HT-29 (cell line): ENCODE measurements at places on chromosomes 2 and 18. TPM values are rescaled to one million over a fixed set of nuclear protein-coding genes. Genes with fewer than 3 reads are reported as not detected.

The G6PC2 gene
- total RNA-seq, result not detected in 2 replicates

- peak; percentile 33 for DNase-seq
Measured at GRCh38 chr2:25252291-25253152, 84.1 kb upstream of the POMC start.

DNA sequence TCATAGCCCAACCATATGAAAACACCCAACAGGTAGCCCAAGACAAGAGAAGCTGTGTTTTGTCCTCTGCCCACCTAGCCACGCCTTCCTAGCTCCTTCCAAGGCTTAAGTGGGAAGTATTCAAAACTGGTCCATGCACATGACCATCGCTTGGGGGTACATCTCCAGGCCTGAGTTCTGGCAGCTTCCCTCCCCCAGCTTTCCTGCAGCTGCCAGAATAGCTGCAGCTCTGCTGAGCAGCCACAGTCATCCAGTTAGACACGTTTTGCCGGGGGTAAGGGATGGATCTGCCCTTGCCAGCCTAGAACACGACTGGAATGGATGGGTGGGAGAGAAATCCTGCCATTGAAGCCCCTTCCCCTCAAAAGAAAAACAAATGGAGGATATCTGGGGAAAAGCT, 166.8 kb downstream of the NRP2 start:
- no peak for DNase-seq

DNA sequence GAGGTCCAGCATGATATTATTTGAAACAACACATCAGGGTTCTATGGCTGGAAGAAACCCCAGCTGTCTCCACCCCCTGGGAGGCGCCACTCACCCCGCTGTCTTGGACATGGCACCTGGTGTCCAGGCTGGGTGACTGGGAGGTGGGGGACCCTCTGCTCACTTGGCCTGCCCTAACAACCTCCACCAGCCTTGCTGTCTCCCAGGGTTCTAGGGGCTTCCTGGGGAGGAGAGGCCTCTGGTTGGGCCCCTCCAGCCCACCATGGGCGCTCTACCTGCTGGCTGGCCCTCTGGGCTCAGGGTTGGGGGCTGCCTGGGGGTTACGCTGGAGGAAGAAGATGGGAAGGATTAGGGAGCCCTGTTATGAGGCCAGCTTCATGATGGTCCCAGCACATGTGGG, 16.3 kb downstream of the PER2 start:
- no peak for DNase-seq

DNA sequence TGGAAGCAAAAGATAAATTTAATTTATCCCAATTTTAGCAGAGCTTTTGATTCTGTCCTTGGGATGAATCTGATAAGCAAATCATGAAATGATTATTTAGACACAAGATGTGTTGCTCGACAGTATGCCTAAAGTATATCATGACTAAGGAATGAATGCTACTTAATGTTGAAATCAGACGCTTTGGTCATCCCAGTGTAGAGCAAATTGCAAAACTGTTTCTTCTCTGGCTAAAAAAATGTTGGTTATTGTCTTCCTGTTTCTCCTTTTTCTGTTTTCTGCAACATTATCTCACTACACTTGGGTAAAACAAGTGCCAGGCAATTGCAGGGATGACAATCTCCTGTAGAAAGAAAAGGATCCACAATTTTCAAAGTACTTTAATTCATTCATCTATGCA, 66.4 kb downstream of the BABAM2 start:
- no peak for DNase-seq

- DNase-seq, result no peak
Measured at GRCh38 chr2:150663143-150663542, 175.7 kb upstream of the RND3 start.
